ENCODE measurements at places on chromosomes 3 and 15.

DNA sequence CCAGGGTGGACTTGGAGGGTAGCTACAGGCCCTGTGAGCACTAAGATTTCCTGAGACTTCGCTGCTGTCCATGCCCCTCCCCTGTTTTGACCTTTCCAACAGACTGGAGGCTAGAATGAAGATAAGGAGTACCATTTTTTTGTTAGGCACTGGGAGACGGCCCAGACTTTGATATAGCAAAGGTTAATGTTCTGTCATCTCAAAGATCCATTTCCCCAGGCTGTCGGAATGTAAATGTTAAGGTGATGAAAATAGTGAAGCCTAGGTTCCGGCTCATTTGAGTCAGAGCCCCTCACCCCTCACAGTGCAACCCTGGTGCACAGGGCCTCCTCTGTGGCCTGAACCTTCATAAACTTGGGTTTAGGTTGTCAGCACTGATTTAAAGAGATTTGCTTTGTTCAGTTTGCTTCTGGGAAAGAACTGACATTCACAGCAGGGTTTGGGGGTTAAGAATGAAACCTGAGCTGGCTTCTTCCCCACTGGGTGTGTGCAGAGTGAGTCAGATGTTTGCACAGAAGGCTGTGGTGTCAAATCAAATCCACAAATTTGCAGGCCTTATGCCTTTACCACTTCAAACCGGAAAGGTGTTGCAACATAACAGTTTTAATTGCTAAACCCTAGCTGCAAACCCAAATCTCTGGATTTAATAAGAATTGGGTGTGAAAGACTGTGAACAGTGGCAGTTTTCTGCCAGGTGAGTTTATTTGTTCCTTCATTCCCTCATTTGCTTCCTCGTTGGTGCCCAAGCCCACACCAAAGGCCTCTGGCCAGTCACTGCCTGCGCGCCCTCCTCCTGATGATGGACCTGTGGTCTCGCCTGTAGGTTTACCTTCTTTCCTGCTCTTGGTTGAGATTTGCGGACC, 20.6 kb upstream of the KCTD6 start:
- DNase-seq, result no peak

- no peak for DNase-seq
Measured at GRCh38 chr15:39834256-39834655, 51.6 kb upstream of the FSIP1 start.

DNA sequence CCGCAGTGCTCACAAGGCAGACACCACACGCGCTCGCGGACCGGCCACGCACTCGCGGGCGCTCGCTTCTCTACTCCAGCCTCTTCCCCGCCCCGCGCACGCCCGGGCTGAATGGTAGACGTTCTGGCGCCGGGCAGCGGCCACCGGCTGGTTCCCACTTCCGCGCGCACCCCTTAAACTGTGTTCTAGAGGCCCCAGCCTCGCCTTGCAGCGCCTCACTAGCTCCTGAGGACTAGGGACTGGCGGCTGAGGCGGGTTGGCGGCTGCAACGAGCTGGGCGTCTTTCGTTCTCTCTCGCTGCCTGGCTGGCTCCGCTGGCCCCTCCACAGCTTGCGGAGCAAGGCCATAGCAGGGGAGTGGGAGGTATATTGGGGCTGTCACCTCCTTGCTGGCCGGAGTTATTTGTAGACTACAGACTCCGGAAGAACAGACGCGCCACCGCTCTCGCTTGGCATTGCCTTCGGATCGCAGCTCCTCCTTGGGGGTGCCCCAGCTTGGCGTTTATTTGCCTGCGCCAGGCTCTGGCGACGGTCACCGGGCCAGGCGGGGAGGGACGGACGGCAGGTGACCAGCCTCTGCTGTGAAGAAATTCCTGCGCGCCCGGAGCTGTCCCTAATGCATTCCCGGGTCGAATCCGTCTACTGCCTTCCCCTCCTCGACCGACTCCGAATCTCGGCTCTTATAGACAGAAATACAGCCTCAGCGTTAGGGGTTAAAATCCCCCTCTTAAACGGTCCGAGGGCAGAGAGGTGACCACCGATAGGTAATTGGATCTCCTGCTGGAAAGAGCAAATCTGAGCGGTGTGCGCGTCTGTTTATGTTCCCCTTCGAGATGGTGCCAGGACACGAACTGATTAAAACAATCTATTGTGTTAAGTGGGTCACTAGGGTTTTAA, 1.3 kb downstream of the GREM1 start:
- DNase-seq, result no peak

- no peak for DNase-seq
Measured at GRCh38 chr3:56864090-56864489, 62.3 kb upstream of the ARHGEF3 start.

GRCh38 chr3:46312991-46313390, 40.9 kb upstream of the CCR2 start:
- no peak for DNase-seq

- DNase-seq, result no peak
Measured at GRCh38 chr3:9291821-9292410, 42.5 kb upstream of the SRGAP3 start.

DNA sequence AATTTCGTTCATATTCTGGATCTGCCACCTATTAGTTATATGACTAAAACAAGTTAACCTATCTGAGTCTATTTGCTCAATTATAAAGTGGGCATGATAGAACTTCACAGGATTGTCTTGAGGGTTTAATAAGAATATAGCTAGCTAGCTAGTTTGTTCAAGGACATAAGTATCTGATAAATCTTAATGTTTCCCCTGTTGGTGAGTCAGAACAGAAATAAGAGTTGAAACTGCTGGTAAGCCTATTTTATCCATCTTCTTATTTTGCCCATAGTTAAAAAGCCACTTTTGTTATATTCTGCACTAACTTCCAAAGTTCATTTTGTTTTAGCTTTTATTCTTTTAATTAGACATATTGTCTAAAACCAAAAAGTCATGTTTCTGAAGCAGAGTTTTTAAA, 9.4 kb downstream of the SELENOT start:
- no peak for DNase-seq

GRCh38 chr3:106086636-106087035, 217.8 kb upstream of the CBLB start:
- DNase-seq, result no peak

DNA sequence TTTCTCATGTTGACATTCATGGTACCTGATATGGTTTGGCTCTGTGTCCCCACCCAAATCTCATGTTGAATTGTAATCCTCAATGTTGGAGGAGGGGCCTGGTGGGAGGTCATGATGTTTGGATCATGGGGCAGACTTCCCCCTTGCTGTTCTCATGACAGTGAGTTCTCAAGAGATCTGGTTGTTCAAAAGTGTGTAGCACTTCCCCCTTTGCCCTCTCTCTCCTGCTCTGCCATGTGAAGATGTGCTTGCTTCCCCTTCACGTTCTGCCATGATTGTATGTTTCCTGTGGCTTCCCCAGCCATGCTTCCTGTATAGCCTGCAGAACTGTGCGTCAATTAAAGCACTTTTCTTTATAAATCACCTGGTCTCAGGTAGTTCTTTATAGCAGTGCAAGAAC, 3.3 kb upstream of the UBL7 start:
- no peak for DNase-seq

DNA sequence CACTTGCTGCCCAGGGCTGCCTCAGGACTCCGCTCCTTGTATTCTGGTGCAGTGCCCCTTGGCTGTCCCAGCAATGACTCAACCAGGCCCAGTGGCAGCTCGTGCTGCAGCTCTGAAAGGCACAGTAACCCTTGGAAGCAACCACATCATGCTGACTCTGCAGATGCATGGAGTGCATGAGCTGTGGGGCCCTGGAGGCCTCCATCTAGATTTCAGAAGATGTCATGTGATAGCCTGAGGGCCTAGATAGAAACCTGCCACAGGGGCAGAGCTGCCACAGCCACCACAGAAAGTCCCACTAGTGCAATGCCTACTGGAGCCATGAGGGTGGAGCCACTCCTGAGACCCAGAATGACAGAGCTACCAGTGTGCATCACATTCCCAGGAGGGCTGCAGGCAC, 117.1 kb upstream of the SMAD3 start:
- DNase-seq, result no peak

GRCh38 chr3:170864525-170865208, 5.3 kb downstream of the RPL22L1 start:
- no peak for DNase-seq

DNA sequence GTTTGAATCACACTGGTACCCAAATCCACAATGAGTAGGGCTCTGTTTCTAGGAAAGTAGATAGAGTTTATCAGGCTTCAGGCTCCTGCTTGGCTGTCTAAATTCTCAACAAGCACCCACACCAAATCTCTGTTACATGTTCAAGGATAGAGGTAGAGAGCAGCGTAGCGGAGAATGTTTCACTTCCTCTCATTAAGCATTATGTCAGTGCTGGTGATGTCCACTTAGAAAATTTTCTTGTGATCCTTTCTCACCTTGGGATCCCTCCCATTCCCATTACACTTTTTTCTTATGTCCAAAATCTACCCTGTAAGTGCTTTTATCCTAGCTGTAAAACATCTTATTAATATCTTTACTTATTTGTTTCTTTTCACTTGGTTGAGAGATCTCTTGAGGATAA, 34.7 kb upstream of the GCSAM start:
- DNase-seq, result no peak

DNA sequence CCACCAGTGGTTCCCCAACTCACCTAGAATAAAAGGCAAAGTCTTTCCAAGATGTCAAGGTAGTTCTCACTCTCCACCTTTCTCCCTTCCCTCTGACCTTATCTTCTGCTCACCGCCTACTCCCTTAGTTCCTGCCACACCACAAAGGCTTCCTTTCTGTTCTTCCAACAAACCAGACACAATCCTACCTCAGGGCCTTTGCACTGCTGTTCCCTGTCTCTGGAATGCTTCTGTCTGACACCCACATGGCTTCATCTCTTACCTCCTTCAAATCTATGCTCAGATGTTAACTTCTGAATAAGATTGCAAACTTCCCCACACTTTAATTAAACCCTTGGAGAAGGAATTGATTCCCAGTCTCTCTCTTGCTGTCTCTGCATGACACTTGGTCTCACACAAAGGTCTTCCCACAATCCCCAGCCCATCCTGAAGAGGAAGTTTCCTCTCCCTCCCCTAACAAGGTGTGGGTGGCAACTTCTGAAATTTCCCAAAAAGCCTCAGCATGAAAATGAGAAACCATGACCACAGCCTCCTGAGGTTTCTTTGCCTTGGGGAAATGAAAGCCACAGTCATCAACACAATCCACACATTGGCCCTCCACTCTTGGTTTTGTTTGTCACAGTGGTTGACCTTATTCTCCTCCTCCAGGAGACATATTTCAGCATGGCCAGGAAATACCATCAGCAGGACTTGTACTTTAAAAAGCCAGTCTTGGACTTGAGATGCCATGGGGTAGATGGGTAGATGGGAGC, 3.0 kb upstream of the RYK start:
- DNase-seq, result no peak
